ENCODE measurements at places on chromosomes 3 and 15. TPM values are rescaled to one million over a fixed set of nuclear protein-coding genes. Genes with fewer than 3 reads are reported as not detected.

GOLGA8T gene
- not detected for polyA plus RNA-seq

OR5K2 gene
- polyA plus RNA-seq, result not detected

EPB42 gene
- not detected for polyA plus RNA-seq

WNT7A gene
- 0.23 TPM for polyA plus RNA-seq

DAPK2 gene
- polyA plus RNA-seq, result 7.7 TPM

STRC gene
- polyA plus RNA-seq, result not detected

CCDC54 gene
- polyA plus RNA-seq, result not detected

SLTM gene
- polyA plus RNA-seq, result 104 TPM

COL6A5 gene
- polyA plus RNA-seq, result not detected

TRAK1 gene
- 24.6 TPM for polyA plus RNA-seq
